Stimulated activated CD8-positive, alpha-beta memory T cell treated with anti-CD3 and anti-CD28 coated beads, Interleukin-4, amount 100 ng/mL, for 24 hours (primary cell): ENCODE measurements at places on chromosomes 12 and 14.

- no peak for DNase-seq
Observed at GRCh38 chr14:62062645-62063044, 300.4 kb downstream of the SNAPC1 start.

DNA sequence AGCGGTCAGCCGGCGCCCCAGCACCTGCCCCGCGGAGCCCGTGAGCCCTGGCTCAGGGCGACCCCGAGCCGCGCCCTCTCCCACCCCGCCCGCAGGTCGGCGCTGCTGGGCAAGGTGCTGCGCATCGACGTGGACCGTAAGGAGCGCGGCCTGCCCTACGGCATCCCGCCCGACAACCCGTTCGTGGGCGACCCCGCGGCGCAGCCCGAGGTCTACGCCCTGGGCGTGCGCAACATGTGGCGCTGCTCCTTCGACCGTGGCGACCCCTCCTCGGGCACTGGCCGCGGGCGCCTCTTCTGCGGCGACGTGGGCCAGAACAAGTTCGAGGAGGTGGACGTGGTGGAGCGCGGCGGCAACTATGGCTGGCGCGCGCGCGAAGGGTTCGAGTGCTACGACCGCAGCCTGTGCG, 14.4 kb downstream of the HHIPL1 start:
- DNase-seq: no peak

GRCh38 chr14:69882116-69882864, 3.1 kb downstream of the SMOC1 start:
- DNase-seq: no peak

- DNase-seq: no peak
Observed at GRCh38 chr14:52678591-52678990, 16.8 kb downstream of the ERO1A start.

GRCh38 chr12:124668602-124669001, 101.2 kb upstream of the NCOR2 start:
- DNase-seq: no peak

DNA sequence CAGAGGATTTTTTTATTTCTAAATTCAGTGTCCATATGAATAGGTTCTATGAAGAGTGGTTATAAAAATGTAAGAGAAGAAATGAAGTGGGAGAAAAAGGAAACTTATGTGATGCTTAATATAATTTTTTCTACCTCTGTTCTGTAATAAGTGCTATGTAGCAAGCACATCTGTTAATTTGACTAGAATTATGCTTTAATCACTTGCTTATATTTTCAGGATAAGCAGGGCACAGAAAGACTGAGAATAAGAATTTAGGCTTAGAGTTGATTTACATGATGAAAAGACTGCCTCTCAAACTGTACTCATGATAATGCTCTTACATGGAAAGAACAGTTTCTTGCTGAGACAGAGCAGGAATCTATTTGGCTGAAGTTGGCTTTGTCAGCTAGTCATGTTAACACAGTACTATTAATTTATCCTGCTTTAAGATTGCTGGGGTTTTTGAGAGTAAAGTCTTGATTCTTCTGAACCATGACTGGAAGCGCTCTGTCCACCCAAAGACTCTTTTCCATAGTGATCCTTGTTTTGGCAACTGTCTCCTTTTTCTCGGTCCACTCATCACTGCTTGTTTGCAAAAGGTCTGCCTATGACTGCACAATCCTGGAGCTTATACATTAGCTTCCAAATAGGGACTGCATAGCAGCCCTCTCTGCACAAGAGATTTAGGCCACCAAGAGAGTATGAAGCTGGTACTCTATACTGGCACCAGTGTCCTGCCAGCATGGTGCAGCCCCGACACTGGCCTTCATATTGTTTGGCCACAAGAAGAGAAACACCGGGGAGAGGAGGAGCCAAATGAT, 98.8 kb downstream of the AKAP6 start:
- no peak for DNase-seq

DNA sequence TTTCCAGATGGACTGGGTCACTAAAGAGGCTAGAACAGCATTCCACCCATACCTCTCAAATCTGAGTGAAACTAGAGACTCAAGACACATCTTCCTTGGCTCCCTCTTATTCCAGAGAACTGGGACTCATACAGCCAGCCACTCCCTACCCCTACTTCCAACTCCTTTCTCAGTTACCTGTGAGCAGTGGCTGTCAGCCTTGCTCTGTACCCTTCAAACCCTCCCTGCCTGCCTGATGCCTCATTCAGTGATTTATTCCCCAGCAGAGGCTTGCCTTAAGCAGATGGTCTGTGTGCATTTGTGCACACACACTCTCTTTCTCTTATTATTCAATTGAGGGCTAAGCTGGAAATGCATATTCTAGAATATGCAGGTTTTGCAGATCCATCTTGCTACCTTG, 14.6 kb downstream of the GPR84 start:
- DNase-seq: no peak

DNA sequence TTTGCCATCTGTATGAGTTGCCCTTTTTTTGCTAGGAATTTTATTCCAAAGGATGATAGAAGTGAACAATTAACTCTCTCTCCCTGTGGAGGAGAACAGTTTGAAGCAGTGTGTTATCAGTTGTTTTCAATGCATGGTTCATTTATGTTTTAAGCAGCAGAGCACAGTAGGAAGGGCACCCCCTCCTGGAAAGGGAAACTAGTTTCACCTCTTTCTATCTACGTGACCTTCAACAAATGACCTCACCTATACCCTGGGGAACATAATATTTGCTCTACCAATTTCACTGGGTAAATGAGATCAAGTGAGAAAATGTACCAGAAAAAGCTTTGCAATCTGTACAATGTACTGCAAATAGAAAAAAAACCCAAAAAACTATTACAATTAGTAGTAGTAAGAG, 5.4 kb upstream of the DCP1B start:
- DNase-seq: no peak
